ENCODE measurements at places on chromosomes 4 and X.

- no peak for DNase-seq
Observed at GRCh38 chr4:114318309-114318708, 280.3 kb upstream of the UGT8 start.

DNA sequence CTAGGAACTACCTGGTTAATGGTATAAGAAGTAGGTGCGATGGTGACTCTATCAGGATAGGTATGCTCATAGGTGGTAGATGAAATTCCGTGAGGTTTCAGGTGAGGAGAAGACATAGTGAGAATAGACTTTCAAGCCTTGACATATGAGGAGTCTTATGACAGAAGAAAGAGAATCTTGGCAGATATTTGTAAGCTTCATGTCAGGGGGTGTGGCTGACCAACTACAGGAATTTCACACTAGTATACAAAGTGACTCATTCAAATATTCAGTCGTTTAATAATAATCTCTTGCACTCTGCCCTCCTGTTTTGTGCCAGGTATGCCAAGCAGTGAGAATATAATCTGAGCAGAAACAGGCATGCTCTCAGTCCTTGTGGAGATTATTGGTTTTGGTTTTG, 22.8 kb downstream of the PACRGL start:
- no peak for DNase-seq

DNA sequence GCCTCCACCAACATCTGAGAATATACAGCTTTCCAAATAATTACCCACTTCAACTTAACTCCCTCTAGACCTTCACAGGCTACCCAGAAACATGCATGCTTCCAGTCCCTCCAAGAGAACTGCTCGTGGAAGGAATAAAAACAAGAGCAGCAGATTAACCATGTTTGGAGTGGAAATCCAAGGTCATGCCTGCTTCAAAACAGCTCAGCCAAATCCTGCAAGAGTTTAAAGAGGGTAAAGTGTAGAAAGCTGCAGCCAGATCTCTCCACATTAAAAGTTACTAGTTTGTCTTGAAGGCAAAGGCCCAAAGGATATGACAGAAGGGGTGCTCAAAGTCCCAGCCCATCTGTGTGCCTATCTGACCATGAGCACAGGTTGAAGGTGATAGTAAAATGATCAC, 139.3 kb downstream of the RNF150 start:
- no peak for DNase-seq

- DNase-seq = no peak
Observed at GRCh38 chr4:64614276-64614675, 205.0 kb upstream of the TECRL start.

DNA sequence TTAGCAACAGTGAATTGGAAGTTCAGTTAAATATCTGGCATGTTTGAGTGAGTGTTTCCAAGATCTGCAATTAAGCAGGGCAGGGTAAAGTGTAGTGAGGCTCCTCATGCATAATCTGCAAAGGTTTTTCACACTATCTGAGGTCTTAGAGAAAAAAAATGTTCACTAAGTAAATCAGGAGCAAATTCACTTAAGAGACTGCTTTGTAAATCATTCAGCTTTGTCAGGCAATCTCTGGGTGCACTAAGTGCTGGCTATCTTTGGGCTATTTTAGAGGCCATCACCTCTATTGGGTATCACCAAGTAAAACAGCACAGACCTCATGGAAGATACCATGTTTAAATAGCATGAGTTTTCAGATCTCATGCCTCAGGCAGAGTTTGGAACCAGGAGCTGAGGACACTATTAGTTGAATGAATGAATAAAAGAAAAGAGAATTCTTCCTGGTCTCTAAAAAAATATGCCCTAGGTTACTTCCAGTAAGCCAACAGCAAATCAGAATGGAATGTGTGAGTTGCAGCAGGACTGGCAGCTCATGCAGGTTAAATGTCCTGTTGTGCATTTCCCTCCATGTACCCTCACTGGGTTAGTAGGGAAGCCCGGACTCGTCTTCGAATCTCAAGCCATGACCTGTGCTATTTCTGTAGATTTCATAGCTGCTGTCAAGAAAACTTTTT, 195.3 kb downstream of the KCNIP4 start:
- DNase-seq = no peak

DNA sequence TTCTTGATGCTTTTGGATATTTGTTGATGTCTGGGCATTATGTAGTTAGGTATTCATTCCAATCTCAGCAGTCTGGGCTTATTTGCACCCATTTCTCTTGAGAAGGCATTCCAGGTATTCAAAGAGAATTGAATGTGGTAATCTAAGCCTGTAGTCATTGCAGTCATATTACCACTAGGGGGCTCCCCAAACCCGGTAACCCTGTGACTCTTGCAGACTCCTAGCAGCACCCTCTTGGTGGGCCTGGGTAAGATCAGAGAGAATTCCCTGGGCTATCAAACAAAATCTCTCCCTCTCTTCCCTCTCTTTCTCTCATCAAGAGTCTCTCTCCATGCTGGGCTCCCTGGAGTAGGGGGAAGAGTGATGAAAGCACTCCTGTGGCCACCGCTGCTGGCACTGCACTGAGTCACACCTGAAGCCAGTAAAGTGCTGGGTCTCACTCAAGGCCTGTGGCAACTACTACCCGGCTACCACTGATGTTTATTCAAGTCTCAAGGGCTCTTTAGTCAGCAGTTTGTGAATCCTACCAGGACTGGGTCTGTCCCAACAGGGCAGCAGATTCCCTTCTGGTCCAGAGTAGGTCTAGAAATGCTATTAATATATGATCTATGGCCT, 187.7 kb upstream of the NUDT10 start:
- DNase-seq = no peak
